CD4-positive, alpha-beta T cell treated with Interleukin-21 for 1 hour (primary cell): ENCODE measurements at places on chromosomes 2 and 18.

DNA sequence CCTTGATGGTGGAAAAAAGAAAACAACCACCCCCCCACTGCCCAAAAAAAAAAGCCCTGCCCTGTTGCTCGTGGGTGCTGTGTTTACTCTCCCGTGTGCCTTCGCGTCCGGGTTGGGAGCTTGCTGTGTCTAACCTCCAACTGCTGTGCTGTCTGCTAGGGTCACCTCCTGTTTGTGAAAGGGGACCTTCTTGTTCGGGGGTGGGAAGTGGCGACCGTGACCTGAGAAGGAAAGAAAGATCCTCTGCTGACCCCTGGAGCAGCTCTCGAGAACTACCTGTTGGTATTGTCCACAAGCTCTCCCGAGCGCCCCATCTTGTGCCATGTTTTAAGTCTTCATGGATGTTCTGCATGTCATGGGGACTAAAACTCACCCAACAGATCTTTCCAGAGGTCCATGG lies 28.0 kb downstream of the MAL start:
- DNase-seq = no peak

DNA sequence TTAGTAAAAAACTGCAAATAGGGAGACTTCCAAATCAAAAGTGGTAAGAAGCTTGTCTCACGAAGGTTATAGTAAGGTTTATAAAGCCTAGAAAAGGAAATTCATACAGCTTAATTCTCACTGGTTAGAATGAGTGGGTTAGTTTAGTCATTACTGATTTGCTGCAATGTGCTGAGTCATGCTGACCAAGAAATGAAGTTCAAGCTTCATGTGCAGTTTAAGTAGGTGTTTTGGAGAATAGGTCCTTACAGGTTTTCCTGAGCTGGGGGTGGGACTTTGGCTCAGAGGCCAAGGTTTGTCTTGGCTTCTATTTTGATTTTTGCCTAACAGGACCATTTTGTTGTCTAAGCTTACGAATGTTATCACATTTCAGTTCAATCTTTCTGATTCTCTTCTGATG lies 15.1 kb downstream of the CLIP4 start:
- DNase-seq = no peak

GRCh38 chr2:20390524-20391123 lies 40.0 kb upstream of the PUM2 start:
- no peak for DNase-seq

- peak; percentile 49 for DNase-seq
These were observed 2.1 kb downstream of the PCBP1 start for GRCh38 chr2:70089220-70089982.

- DNase-seq = no peak
These were observed 643.1 kb downstream of the SLC4A3 start for GRCh38 chr2:220270481-220271070.

GRCh38 chr2:30732376-30732775 lies 74.9 kb downstream of the CAPN13 start:
- DNase-seq = no peak

GRCh38 chr2:100546469-100546868 lies 16.3 kb upstream of the PDCL3 start:
- no peak for DNase-seq

- DNase-seq = no peak
These were observed 318.4 kb downstream of the GULP1 start for GRCh38 chr2:188610050-188610444.

DNA sequence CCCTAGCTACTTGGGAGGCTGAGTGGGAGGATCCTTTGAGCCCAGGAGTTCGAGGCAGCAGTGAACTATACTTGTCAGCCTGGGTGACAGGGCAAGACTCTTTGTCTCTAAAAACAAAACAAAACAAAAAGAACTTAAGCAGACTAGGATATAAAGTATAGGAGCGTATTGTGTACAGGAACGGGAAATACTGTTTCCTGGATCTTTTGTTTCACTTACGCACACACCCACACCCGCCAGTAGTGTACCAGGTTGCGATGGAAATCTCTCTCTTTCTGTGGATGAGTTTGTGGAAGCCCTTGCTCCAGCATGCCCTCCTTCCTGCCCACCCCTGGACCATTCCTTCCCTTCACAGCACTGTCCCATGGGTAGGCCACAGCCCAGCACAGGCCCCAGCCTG lies 136.3 kb downstream of the RPIA start:
- DNase-seq = no peak

DNA sequence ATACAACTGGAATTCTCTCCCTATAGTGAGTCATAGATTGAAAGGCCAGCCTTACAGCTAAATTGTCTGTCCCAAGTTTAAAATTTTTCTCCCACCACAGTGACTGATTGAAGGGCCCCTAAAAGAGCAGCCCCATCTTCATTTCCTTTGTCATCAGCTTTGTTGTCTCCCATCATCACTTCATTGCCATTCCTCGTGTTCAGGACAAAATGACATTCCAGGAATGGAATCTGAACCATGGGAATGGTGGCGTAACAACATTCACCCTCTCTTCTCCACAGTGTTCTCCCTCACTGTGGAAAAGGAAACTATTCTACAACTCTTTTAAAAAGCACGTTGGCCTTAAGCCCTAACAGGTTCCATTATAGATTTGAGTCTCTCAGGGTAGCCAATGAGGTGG lies 52.1 kb downstream of the PSTPIP2 start:
- DNase-seq = no peak

- DNase-seq = no peak
These were observed 21.2 kb downstream of the TRIB2 start for GRCh38 chr2:12737738-12738485.

DNA sequence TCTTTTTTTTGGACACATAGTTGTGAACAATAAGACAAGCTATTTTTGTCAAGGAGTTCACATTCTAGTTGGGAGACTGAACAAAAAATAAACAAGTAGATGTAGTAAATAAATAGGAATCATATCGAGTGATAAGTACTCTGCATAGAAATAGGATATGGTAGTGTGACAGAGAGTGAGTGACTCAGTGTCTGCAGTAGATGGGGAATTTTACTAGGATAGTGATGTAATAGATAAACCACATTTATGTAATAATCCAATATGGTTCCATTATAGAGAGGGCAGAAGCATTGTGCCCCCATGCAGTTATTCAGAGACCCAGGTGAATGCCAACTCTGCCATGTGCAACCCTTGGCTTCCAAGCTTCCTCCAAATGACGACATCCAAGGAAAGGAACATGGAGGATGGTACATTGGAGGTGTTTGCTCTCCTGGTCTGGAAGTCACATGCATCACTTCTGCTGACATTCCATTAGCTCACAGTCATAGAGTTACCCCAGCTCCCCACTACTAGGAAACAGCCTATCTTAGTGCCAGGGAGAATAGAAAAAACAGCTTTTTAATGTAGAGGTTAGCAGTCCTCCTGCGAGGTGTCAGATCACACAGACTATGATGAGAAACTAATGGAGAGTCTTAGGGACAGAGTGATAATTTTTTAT lies 595.4 kb downstream of the NYAP2 start:
- no peak for DNase-seq

GRCh38 chr2:65885266-65885665 lies 452.9 kb upstream of the SPRED2 start:
- DNase-seq = no peak

- DNase-seq = no peak
These were observed 12.1 kb downstream of the TGFA start for GRCh38 chr2:70541481-70542020.

GRCh38 chr2:234211797-234212196 lies 161.3 kb downstream of the SPP2 start:
- DNase-seq = no peak

DNA sequence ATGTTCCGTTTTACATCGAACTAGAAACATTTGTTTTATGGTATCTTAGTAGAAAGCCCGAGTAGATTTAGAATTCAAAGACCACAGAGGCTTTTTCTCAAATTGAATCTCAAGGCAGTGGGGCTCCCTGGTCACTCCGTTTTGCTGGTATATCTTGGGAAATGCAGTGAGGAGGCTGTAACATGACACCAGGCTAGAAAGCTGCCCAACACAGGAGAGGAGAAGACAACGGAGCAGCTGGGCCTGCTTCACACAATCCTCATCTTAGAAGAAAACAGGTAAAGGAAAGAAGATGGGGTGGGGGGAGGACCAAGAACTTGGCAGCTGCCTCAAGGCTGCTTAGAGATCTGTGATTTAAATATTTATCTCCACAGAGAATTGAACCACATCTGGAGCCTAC lies 38.3 kb upstream of the EPB41L3 start:
- DNase-seq = no peak
